NK-92 treated with Interleukin-12 subunit alpha and Interleukin-12 subunit beta, amount 100 ng/mL, for 24 hours (cell line): ENCODE measurements at places on chromosomes 5 and 9.

DNA sequence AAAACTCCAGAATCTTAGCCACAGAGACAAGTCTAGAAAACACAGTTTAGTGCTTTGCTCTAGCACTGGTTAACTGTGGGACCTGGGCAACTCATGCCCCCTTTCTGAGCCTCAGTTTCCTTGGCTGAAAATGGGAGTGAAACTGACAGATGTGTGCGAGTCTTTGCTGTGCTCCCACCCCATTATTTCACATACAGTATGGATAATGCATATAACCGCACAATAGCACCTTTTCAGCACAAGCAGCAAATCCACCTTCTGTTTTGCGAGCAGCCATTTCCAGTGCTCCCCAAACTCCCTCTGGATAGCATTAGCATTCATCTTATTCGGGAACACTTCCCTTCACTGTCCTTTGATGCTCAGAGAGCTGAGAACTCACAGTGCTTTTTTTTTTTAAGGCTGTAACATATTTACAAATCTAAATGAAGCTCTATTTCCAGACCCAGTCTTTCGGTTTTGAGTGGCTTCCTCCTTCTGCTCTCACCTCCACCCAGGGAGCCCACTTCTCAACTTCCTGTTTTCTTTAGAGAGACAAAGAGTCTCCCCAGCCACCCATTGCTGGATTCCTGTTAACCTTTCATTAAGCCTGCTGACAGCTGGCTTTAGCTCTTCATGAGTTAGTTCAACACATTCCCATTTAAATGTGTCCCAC, 49.2 kb downstream of the TIMD4 start:
- no peak for DNase-seq

- no peak for DNase-seq
Measured at GRCh38 chr5:142767911-142768310, 2.3 kb upstream of the ARHGAP26 start.

GRCh38 chr9:19271081-19271480, 40.6 kb downstream of the DENND4C start:
- DNase-seq, result no peak

GRCh38 chr5:10701567-10702039, 59.4 kb downstream of the DAP start:
- DNase-seq, result no peak

DNA sequence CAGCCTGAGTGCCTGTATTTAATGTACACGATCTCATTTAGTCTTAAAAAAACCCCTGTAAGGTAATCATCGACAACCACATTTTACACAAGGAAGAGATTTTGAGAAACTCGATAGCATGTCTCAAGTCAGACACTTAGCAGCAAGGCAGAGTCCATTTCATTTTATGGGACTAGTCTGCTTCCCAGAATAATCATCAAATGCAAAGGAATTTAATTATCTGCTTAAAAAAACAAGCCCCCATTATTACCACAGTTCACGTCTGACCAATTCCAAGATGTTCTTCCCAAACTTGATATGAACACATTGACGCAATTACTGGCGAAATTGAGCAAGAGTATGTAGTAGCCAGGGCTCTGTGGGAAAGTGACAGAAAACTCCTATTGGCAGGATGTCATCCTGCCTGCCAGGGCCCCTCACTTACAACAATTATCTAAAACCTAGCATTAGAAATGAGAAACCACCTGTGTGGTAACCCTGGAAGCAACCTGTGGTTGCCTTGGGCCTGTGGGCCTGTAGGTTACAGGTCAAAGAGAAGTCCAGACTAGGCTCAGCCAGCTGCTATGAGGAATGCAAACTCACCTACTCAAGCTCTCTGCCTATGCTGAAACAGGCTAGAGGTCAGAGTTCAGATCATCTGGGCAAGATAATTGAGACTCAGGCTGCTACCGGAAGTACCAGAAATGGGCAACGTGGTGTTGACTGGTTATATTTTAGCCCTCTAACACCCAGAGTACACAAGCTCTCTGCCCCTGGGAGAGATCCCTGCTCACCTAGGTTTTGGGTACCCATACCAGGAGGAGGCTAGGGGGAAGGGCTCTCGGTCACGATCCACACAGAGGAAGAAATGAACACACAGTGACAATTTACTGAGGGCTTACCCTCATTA, 1.6 kb downstream of the B4GALT1 start:
- DNase-seq, result peak; percentile 57

GRCh38 chr5:134794082-134794481, 35.5 kb downstream of the DDX46 start:
- DNase-seq, result no peak

DNA sequence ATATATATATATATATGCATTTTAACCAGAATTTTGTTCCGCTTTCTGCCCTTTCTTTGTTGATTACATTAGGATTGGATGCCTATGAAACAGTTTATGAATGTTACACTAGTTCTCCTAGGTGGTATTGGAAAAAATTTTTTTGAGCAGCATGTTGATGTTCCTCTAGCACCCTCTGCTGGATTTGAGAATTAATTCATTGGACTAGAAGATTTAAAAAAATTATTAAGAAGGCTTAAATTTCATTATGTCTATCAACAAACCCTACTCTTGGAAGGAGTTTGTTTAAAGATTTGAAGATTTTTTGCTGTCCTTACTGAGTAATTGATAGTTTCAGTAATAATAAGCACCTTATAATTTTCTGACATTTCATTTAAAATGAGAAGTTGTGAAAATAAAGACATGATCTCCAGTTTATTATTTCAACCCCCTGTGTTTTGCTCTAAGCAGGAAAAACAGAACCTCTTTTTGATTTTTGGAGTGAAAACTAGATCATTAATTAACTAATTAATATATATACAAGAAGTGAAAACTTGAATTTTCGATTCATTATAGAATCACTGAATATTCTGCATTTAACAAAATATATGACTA, 89.6 kb downstream of the CCDC171 start:
- DNase-seq, result no peak

DNA sequence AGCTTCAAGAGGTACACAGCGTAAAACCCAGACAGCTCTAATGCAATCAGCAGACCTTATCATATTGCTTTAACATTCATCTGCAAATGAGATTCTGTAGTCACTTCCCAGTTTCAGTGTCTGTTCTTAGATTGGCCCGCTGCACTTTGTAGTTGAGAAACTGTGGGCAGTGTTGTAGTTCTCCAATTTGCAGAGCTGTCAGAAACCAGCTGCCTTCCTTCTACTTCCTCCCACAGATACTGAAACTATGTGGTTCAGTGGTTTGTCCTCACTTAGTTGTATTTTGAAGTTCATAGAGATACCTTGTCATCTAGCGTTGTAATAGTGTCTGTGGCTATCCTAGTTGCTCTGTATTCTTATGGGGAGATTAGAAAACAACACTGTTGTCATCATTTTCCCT, 39.6 kb upstream of the TRIM36 start:
- no peak for DNase-seq

- DNase-seq, result no peak
Measured at GRCh38 chr5:66923457-66923856, 273.1 kb downstream of the CD180 start.

GRCh38 chr9:134655586-134656333, 14.2 kb downstream of the COL5A1 start:
- DNase-seq, result no peak

GRCh38 chr5:154163327-154164248, 26.9 kb upstream of the GALNT10 start:
- no peak for DNase-seq

DNA sequence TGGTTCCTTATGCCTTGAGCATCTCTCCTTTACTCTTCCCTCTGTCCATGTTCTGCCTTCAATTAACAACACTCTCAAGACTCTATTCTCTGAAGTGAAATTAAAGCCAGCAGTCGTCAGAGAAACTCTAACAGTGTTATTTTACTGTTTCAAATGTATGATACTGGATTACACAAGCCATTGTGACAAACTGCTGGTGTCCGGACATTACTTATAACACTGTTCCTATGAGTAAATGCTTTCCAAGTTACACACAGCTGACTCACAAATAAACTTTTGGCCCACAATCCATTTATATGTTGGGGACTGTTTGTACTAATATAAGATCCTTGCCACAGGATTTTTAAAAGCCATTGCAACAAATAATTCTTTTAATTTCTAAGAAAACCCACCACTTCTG, 63.2 kb upstream of the GHR start:
- no peak for DNase-seq

DNA sequence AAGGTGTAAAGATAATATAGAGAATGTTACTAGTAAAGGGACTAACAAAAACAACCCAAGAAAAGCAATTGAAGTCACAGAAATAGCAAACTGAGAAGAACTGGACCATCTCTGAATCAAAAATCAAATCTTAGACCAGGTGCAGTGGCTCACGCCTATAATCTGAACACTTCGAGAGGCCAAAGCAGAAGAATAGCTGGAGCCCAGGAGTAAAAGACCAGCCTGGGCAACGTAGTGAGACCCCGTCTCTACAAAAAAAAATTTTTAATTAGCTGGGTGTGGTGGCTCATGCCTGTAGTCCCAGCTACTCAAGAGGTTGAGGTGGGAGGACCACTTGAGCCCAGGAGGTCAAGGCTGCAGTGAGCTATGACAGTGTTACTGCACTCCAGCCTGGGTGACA, 27.3 kb downstream of the WNT8A start:
- no peak for DNase-seq

DNA sequence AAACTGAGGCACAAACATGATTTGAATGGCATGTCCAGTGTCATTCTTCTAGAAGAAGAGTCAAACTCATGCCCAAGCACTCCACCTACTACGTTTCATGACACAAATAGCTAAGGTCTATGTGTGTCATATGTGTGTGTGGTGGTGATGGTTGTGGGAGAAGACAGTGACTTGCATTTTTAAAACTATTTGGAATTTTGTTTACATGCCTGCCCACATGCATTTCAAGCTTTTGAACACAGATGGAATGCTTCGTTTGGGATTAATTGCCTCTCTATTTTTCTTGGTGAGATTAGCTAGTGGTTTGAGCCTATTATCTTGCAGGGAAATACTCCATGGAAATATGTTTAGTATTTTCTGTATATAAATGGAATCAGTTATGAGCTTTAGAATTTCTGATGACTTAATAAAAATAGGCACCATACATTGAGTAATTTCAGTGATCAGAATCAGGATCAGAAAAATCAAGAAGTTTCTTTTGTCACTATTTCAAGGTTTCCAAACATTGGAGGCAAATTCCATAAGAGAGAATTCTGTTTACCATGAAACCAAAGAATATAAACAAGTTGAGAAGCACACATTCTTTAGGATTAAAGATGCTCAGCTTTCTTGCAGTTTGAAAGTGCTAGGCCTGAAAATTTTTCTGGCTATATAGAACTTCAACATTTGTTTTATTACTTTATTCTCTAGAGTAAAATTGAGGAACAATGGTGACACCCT, 260.3 kb upstream of the SEMA6A start:
- DNase-seq, result no peak

- no peak for DNase-seq
Measured at GRCh38 chr5:79547429-79547822, 33.5 kb upstream of the HOMER1 start.

DNA sequence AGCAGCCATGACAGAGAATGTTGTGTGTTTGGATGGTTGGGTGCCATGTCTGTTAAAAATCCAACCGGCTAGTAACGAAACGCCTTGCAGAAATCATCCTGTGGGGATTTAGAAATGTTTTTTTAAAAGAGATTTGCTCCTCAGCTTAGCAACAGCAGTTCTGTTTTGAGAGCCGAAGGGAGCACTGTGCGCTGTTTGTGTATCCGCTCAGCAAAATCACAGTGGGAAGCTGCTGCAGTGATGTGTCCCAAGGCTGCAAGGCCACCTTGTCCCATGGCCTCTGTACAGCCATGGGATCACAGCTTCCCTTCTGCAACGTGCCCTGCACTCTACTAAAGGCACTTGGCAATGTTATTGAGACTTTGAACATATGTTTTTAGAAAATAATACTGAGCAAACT, 40.9 kb downstream of the TRIO start:
- no peak for DNase-seq

GRCh38 chr5:170109059-170110031, 3.6 kb downstream of the FOXI1 start:
- DNase-seq, result no peak

DNA sequence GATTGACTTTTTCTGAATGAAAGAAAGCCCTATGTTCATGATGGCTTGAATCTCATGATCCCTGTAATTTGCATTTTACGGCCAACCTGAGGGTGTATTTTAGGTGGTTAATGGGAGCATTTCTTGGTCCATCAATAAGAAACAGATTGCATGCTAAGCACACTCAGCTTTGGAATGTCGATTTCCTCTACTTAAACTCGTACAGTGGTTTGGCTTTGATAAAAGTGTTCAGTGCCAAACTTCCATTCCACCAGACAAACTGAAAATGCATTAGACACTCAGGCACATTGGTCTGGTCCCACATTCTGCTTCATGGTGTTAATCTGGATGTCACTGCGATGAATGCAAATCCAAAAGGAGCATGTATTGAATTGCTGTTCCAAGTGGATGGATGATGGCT, 77.0 kb downstream of the VCAN start:
- DNase-seq, result no peak

DNA sequence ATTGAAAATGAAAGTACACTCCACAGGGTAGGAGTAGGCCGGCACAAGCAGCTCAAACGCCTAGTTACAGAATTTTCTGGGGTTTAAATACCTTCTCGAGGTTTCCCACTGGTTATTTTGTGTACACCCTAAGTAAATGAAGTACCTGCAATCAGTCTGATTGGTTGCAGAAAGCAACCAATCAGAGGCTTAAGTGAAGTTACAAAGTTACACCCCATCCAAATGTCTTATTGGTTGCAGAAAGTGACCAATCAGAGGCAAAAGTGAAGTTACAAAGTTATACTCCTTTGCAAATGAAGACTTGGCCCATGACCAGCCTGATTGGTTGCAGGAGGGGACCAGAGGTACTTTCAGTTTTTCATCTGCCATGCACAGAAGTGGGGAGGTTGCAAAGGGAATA, 33.2 kb upstream of the ERAP2 start:
- no peak for DNase-seq

GRCh38 chr9:134943836-134944235, 26.1 kb upstream of the FCN1 start:
- no peak for DNase-seq

DNA sequence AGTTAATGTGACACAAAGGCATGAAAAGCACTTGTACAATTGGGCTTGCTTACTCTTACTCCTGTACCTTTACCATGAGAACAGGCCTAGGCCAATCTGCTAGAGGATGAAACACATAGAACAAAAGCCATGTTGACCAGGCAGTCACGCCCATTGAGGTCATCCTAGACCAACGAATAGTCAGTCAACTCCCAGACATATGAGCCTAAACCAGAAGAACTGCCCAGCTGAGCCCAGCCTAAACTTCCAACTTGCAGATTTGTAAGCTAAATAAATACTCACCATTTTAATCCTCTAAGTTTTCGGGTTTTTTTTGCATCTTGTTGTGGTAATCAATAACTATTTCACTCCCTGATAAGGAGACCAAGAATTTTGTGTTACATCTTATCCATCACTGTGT, 164.8 kb upstream of the ADRA1B start:
- no peak for DNase-seq

GRCh38 chr5:57054135-57054534, 102.2 kb upstream of the MIER3 start:
- no peak for DNase-seq

- no peak for DNase-seq
Measured at GRCh38 chr5:148841519-148841918, 15.1 kb downstream of the ADRB2 start.
